ENCODE measurements at places on chromosomes 5 and 9.

DNA sequence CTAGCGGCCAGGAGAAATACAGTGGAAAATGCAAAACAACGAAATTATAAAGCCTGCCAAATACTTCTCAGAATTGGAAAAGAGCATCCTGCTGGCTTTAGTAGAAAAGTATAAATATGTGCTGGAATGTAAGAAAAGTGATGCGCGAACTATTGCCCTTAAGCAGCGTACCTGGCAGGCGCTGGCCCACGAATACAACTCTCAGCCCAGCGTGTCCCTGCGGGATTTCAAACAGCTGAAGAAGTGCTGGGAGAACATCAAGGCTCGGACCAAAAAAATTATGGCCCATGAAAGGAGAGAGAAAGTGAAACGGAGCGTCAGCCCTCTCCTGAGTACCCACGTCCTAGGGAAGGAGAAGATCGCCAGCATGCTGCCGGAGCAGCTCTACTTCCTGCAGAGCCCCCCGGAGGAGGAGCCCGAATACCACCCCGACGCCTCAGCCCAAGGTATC lies 15.0 kb downstream of the MSANTD3 start:
- DNase-seq, result no peak

GRCh38 chr5:28750251-28750650 lies 1711.9 kb upstream of the CDH9 start:
- DNase-seq, result no peak

DNA sequence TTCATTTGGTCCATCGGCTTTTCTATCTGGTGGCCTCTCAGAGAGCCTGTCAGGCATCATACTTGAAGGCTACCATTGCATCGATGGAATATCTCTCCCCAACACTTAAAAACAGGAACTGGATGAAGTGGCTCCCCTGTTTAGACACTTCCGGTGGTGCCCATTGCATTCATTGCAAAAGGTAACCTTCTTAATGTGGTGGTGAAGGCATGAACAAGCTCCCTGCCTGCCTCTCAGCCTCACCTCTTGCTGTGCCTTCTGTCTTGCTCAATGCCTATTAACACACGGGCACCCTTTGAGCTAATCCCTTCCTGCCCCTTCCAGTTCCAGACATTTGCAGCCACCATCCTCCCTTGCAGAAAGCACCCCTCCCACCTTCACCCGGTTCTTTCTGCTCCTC lies 233.1 kb upstream of the MSX2 start:
- no peak for DNase-seq

DNA sequence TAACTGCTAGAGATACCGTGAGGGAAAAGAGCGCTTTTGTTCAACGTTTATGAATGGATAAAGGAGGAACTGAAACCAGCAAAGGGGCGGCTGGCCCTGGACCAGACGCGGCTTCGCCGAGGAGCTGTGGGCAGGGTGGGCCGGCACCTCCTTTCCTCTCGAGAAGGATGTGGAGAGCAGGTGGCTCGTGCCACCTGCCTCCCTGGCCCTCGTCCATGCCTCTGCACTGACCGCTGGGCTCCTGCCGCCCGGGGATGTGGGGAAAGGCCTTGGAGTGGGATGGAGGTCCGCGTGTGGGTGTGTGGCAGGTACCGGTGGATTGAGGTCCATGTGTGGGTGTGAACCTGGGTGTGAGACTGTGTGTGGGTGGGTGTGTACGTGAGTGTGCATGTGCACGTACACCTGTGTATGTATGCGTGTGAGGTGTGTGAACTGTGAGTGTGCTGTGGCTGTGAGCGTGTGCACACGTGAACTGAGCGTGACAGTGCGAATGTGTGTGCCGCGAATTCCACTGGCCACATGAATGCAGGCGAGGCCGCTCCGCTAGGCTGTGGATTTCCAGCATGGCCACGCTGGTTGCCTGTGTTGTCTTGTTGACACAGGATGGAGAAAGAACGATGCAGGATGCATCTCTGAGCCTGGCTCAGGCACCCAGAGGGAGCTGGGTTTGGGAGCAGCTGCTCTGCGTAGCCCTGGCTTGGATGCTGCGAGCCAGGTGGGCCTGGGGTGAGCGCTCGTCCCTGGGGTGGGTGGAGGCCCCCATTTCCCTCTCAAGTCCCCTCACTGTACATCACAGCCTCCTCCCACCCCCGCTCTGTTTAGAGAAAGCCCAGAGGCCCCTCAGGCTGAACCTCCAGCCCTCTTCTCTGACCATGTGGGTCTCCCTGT lies 4.4 kb upstream of the CEP72 start:
- peak; percentile 31 for DNase-seq

DNA sequence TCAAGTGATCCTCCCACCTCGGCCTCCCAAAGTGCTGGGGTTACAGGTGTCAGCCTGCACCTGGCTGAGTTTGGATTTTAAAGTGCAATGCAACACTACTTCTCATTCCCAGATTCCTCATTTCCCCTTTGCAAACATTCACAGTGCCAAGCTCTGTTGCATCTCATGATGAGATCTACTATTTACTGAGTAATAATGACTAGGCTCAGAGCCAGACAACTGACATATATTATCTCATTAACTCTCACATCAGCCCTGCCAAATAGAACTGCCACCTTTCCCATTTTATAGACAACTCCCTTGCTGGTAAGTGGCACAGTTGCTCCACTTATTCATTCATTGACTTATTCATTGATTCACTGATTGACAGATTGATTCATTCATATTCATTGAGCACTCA lies 7.0 kb downstream of the PDE6A start:
- no peak for DNase-seq

GRCh38 chr5:61491861-61492260 lies 159.8 kb downstream of the ZSWIM6 start:
- no peak for DNase-seq

DNA sequence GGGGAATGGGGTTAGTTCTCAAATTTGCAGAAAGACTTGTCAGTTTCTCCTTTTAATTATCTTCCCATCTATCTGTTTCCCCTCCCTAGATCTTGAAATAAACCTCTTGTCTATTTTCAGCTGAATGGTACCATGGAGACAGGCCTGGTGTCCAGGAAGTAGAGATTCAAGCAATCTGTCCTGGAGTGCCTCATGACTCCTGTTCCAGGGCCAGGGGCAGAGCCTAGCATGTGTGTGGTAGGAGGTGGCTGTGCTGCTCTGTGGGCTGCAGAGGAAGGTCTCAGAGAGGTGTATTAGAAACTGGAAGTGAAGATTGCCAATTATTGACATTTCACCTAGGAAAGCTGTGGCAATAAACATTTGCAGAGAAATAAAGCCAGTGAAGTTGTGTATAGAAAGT lies 175.8 kb upstream of the ATP10B start:
- peak; percentile 28 for DNase-seq

DNA sequence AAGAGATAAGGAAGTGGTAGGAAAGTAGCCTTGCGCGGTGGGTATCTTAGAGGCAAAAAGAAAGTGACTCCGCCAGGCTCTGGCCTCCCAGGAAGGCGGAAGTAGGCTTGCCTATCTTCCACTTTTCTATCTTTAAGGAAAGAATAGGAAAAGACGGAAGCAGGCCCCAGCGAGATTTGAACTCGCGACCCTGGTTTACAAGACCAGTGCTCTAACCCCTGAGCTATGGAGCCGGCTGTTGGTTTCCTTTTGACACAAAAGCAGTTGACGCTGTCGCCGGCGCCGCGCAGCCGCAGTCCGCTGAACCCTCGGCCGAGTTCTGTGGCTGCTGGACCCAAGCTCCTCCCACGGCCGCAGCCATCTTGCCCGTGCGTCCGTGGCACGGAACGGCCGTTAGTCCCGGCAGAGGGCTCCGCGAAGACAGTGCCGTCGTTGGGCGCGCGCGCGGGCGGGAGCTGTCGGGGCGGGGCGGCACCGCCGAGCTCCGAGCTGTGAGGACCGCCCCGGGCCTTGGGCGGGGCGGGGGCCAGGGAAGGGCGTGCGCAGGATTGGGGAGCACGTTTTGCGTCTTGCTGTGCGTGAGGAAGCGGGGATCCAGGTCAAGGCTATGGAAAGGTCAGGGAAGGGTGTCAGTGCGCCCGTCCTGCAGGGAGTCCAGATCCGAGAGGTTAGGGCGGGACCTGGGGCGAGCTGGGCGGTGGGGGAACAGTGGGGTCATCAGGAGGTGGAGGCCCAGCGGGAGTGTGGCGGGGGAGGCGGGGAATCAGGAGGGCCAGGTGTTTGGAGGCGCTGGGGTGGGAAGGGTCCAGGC lies 13.3 kb downstream of the TRIM7 start:
- peak; percentile 95 for DNase-seq

GRCh38 chr5:81242906-81243436 lies 9.8 kb downstream of the CKMT2 start:
- no peak for DNase-seq

DNA sequence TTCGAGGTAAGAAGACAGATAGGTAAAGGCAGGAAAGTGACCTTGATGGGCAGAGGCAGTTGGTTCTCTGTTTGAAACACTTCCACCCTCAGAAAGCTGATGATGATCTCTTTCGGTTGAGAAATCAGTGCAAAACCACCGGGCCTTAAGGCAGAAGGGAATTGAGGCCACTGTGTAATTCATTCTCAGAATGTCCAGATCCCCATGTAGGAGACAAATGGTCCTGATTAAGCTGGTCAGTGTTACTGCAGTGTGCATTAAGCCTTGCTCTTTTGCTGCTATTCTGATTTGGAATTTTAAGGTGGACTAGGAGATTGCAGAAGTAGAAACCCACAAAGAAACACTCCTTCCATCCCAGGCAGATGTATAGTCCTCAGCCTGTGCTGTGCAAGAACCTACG lies 255.2 kb downstream of the ARHGAP26 start:
- DNase-seq, result no peak

- no peak for DNase-seq
Observed at GRCh38 chr5:168064933-168065622, 226.4 kb upstream of the WWC1 start.

DNA sequence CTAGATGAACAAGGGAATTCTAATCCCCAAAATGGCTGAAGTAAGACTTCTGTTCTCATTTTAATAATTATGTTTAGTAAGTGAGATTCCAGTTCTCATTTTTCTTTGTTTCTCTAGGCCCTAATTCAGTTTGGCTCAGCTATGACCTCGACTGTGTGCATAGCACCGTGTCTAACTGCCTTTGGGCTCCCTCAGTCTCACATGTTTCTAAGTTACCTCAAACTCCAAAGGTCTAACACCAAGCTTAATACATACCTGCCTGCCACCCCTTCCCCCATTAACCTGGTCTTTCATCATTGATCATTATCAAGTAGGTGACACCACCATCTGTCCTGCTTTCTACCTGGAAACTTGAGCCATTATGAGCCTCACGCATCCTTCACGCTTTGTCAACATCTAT lies 273.2 kb downstream of the SAXO1 start:
- DNase-seq, result no peak

DNA sequence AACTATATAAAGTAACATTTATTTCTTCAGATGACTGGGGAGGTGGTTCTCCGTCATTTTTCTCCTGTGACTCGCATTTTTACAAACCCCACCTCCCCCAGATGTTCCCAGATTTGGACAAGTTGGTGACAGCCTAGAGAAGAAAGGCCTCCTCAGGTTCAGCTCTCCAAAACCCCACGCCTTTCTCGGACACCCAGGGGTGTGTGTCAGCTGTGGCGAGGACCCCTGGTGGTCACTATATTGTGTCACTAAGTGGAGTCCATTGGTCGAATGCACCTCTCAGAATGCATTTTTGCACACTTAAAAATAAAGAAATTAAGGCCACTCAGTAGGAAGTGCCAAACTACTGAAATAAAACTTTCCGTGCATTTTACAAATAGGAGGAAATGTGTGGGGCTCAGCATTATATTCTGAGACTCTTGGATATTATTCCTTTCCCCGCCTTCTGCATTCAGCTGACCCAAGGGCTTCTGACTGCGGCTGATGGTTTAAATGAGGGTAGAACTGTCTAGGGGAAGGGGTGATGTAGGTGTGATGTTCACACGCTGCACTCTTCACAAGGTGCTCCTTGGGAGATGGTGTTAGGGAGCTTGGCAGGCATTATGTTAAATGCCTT lies 47.6 kb downstream of the ACO1 start:
- DNase-seq, result no peak

GRCh38 chr5:120473332-120473731 lies 9.2 kb downstream of the PRR16 start:
- DNase-seq, result no peak

DNA sequence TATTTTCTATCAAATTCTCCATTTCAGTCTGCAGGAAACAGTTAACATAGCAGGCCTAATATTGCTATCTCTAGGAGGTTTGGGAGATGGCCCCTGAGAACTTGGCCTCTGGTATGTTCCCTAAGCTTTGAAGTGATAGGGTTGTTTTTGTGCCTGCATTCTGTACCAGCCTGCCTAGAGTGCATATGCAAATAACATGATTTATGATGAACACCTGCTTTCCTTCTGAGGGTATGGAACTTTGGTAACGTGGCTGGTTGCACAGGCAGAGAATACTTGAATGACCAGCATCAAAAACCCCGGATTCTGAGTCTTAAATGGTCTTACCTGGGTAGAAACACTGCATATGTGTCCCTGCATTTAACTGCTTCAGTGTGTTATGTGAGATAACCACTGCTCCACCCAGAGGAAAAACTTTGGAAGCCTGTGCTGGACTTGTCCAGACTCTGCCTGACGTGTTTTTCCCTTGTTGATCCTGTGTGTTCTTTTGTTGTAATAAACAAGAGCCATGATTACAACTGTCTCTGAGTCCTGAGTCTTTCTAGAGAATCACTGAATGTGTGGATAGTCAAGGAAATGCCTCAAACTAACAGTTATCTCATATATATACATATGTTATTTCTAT lies 111.3 kb upstream of the ABCA1 start:
- DNase-seq, result no peak

- no peak for DNase-seq
Observed at GRCh38 chr9:87854580-87854955, 28.1 kb upstream of the SPATA31E1 start.

Data from dorsolateral prefrontal cortex (tissue), 122 donors.